ENCODE measurements at places on chromosomes 12 and 14. TPM values are rescaled to one million over a fixed set of nuclear protein-coding genes. Genes with fewer than 3 reads are reported as not detected.
A peak's percentile ranks its signal among the peaks of the same experiment; 100 is the strongest.

DNA sequence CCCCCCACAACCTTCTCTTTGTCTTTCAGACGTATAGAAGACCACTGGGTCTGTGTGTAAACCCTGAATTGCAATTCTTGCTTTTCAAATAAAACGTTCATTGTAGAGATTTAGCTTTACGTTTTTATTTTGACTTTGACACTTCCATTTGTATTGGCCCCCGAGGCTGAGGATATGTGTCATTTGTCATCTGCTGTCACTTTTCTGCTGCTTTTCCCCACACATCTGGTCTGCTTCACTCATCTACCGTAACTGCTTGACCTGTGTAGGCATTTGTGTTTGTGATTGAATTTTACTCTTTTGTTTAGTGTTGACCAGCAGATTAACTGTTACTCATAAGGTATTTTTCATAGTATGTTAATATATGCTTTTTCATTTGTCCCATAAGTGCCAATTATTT lies 157.2 kb upstream of the SYT10 start:
- no peak for DNase-seq

GRCh38 chr14:86430853-86431252 lies 900.9 kb downstream of the FLRT2 start:
- no peak for DNase-seq

DNA sequence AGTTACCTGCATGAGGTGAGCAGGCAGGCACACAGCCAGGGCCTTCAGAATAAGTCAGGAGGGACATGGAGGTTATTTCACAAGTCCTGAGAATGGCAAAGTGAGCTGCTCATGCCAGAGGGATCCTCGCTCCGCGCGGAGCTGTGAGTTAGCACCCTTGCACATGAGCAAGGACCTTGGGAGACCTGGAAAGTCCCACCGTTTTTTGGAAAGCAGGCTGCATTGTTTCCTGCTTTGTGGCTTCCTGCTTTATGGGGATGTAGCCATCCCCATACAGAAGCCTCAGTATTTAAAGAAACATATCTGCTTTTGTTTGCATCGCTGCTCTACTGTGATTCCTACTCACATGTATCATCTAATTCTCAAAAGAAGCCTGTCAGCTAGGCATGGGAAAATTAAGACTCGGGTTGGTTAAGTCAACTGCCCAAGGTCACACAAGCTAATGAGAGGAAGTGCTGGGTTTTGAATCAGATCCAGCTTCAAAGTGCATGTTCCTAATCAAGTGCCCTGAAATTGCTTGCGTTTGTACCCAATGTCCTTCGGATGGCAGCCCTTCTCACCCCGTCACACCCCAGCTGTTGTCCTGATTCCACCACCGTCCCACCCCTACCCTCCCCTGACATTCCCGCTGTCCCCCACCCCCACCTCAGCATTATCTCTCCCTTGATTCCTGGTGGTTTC lies 106.2 kb downstream of the CRACR2A start:
- peak; percentile 22 for DNase-seq

DNA sequence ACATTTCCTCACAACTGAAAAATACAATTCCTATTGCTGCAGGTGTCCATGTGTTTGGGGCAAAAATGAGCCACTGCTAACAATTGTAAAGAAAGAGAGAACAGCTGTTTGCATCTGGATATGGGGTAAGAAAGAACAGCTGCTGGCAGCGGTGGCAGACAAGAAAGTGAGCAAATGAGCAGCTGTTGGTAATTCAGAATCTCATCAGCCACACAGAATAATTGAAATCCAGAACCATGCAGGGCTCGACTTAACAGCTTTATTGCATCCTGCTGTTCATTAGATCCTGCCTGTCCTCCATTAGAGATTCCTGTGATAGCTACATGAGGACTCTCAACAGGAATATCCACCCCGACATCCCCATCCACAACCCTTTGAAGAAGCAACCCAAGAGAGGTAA lies 62.5 kb upstream of the TSPAN8 start:
- no peak for DNase-seq

DNA sequence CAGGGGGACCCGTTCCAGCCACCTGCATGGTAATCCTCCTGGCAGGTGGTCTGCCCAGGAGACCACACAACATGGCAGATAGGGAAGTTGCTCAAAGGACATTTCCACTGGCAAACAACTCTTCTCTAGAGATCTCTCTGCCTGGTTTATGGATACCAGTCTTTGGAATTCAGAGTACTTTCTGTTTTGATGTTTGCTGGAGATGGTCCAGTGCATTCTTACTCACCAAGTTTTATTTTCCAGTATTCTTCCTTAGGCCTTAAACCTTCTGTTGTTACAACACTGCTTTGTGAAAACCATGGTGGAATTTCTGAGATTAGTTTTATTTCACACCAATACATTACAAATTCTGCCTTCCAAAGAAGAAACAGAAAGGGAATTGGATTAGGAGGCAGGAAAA lies 428.3 kb downstream of the FUT8 start:
- DNase-seq = no peak

Gene ZC2HC1C
- total RNA-seq = 1.1 TPM

DNA sequence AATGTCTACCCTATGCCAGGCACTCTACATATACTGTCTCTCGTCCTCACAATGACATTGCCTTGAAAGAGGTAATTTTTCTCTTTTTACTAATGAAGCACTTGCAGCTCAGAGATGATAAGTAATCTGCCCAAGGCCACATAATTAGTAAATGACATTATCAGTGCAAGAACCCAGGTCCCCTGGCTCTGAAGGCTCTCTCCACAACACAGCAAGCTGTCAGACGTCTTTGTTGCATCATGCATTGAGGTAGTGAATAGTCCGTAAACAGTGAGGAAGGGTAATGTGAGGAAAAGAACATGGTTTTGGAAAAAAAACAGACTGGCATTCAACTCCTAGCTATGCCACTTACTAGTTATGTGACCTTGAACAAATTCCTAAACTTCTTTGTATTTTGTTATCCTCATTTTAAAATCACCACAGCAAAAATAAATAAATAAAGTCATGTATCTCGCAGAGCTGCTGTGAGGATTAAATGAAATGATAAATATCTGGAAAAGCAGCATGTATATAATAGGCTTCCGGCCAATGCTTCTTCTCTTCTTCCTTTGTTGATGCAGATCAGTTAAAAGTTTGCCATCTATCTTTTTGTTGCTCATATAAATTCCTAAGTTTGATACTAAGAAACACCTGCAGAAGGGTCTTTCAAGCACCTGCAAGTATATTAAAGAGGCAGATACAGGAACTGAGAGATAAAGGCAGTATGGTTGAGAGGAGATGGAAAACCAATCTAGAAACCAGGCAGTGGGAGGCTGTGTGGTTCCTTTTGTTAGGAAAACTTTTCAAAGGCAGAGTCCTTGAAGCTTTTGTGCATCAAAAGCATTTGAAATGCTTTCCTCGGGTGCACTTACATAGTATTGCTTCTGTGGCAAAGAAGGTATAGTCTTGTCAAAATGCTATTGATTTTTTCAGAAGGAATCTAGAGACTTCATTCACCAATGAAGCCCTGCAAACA lies 82.8 kb downstream of the BTG1 start:
- no peak for DNase-seq

- DNase-seq = no peak
Measured at GRCh38 chr12:38898001-38898684, 7.2 kb downstream of the CPNE8 start.

DNA sequence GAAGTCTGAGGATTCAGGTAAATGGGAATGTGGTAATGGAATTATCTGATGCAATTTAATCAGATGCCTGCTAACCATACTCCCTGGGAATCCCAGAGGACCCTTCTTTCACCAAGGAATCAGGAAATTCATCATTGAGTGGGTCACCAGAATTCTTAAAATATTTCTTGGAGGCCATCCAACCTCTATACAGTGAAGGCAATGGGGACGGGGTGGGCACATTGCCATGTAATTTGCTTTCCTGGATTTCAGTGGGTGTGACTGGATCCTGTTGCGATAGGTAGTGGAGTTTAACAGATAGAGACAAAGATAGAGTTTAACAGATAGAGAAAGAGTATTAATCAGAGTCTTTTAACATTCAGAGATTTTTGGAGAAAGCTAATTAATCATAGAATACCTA lies 394.4 kb downstream of the DAD1 start:
- no peak for DNase-seq

GRCh38 chr12:57759360-57759980 lies 4.6 kb downstream of the MARCHF9 start:
- peak; percentile 82 for DNase-seq

GRCh38 chr12:94534774-94535509 lies 75.3 kb upstream of the CEP83 start:
- DNase-seq = no peak

Gene RAB15
- 4.1 TPM for total RNA-seq

GRCh38 chr14:72700338-72701236 lies 193.3 kb downstream of the DPF3 start:
- DNase-seq = peak; percentile 81

DNA sequence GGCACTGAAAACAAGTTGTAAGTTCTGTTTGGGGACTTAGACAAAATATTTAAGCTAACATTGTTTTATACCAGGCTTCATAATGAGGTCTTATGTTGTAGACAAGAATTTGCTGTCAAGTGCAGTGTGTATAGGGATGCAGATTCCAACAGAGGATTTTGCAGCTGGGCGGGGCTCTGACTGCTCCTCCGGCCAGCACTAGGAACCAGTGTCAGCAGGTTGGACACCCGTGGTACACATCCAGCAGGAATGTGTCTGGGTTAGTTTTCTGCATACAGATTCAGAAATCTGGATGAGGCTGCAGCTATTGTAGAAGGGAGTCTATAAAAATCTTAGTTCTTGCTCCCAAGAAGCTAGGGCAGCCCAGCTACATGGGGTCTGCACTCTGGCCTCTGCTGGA lies 194.3 kb upstream of the RBM19 start:
- no peak for DNase-seq

DNA sequence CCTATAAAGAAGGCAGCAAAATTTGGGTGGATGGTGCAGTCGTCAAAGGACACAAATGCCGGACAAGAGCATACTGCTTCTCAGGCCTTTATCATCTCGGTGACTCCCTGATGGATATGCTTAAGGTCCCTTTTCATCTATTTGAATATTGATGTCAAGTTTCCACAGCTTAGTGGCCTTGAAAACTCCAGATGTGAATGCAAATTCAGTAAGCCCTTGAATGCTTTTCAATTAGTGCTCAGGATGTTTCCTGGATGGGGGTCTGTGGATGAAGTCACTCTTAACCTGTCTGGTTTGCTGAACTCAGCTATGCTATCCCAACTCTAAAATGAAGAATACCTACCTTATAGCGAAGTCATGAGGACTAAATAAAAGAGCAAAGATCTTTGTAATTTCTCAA lies 10.7 kb downstream of the REM2 start:
- DNase-seq = peak; percentile 1

DNA sequence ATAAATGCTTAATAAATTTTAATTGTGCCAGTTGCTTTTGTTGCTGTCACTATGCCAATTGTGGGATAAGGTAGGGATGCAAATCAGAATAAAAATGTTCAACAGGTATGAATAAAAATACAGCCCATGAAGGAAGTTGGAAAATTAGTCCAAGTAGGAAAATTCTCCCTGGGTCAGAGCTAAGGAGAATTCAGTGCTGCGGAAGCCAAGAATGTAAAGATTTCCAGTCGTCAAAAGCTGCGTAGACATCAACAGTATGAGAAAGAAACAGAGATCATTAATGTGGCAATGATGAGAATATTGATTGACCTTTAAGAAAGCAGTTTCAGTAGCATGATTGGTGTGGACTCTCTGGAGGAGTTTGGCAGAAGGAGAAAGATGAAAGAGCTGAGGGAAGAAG lies 87.9 kb downstream of the PLEKHA5 start:
- no peak for DNase-seq

Gene SERPINA5
- total RNA-seq = 0.36 TPM

- peak; percentile 39 for DNase-seq
Measured at GRCh38 chr14:74960736-74961135, 5.3 kb upstream of the PGF start.

Gene IGFBP6
- 431 TPM for total RNA-seq

GRCh38 chr12:29662734-29663323 lies 120.9 kb downstream of the TMTC1 start:
- peak; percentile 29 for DNase-seq

DNA sequence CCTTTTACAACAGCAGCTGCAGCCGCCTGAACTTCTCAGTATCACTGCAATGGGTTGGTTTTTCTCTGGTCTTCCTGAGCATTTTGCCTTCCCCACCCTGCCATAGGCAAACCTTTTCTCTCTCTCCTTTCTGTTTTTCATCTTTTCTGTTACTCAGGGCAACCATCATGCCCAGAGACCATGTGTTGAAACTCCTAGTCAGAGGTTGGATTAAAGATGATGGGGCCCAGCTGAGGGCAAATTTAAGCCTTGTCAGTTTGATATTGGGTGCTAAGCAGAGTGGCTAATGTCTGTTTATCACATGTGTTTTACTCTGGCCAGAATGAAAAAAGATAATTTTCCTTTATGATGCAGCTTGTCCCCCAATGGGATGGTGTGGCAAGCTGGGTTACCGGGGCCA lies 107.9 kb upstream of the PMCH start:
- no peak for DNase-seq

- peak; percentile 98 for DNase-seq
Measured at GRCh38 chr12:57844709-57845477, 1.6 kb downstream of the CTDSP2 start.

DNA sequence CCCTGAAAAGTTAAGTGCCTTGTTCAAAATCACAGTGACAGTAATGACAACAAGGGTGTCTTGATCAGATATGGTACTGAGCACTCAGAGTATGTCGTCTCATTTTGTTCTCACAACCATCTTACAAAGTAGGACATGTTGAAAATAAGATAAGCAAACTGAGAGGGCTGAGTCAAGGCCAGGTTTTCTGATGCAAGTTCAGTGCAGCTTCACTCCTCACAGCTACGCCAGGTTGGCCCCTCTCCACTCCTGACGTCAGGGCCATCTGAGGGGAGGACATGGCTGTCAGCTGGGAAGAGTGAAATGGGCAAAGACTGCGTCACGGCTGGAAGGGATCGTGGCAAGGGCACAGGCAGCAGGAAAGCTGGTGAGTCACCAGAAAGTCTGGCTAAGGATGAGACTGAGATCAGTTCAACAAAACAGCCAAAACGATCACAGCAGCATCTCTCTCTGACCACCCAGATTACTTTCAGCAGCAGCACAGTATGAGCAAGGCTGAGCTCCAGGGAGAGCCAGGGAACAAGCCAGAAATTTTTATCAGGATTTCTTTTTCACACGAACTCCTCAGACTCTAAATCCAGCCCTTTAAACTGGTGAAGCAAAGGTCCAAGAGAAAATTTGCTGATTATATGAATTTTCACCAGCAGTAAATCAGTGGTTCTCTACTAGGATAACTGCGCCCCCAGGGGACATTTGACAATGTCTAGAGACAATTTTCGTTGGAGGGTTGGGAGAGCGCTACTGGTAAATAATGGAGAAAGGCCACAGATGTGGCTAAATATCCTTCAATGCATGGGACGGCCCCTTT lies 297.9 kb upstream of the AMIGO2 start:
- peak; percentile 95 for DNase-seq

Gene ASPG
- under 0.01 TPM for total RNA-seq

Gene PDZRN4
- total RNA-seq = not detected

Gene TRIM9
- total RNA-seq = 1.1 TPM

Data from osteoblast (primary cell).